ENCODE measurements at places on chromosomes 3 and 15.

GRCh38 chr15:22903961-22904534 is 65.6 kb downstream of the NIPA2 start:
- DNase-seq, result no peak

DNA sequence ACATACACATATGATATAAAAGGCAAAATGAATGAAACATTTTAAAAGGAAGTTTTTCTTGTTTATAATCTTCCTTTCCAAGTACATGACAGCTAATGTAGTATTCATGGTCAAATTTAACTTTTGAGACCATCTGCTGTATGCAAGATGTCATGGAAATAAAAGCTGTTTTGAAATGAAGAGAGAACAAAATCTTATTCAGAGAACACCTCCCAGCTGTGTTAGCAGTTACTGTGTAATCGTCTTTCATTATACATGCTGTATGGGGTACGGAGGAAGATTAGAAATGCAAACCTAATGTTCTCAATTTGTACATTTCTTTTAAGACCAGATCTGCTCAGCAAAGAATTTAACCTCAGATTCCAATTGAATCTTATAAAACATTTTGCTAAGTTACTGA is 1182.3 kb downstream of the OTOL1 start:
- DNase-seq, result no peak

DNA sequence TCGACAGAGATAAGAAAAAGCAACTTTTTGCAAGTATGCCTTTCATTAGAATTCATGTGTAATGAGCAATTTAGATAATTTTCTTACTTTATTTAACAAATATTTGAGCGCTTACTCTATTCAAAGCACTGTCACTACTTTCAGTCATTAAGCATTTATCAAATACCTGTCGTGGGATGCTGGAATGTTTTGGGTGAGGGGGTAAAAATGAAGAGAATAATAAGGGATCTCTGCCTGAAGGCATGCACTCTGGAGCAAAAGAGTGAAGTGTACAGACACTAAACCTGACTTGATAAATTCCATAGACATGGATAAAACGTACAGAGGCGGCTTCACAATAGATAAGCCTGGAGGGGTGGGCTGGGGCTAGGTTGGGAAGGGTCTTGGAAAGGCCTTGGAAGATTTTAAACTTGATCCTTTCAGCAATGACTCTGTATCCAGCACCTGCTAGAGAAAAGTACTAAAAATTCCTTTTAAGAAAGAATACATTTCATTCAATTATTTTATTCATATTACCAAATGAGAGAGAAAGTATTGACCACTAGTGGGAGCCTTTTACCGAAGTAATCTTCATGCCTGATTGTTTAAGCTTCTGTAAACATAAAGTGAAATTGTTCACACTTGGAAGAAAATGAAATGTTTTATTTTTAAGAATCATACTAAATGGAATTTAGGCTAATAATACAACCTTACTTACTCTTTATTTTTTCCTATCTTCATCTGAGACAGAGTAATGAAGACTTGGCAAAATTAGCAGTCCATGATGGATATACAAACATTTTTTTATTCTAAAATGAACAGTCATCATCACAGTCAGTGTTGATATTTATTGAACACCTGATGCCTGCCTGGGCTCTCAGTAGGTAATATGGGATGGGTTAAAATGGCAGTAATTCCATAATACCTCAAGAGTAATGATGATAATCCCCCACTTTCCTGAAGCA is 113.2 kb downstream of the PPP2R3A start:
- DNase-seq, result no peak

DNA sequence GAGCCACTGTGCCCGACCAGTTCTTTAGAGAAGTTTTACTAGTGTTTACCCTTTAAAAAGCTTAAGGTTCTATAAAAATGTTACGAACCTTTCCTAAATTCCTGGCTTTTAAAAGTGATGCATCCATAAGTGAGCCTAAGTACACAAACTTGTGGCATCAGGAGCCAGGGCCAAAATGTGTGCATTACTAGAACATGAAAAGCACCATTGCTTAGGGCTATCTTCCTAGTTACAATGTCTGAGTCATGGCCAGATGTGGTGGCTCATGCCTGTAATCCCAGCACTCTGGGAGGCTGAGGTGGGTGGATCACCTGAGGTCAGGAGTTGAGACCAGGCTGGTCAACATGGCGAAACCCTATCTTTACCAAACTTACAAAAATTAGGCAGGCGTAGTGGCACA is 39.9 kb downstream of the LEO1 start:
- no peak for DNase-seq

DNA sequence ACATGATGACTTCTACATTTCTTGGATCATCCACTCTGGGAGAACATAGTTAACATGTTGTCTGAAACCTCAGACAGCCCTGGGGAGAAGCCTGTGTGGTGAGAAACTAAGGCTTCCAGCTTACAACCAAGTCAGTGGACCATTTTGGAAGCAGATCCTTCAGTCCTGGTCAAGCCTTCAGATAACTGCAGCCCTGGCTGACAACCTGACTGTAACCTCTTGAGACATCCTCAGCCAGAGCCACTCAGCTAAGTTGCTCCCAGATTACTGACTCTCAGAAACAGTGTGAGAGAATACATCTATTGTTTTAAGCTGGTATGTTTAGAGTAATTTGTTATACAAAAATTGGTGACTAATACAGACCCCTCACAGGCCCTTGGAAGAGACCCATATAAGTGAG is 50.9 kb upstream of the KPNA4 start:
- no peak for DNase-seq

DNA sequence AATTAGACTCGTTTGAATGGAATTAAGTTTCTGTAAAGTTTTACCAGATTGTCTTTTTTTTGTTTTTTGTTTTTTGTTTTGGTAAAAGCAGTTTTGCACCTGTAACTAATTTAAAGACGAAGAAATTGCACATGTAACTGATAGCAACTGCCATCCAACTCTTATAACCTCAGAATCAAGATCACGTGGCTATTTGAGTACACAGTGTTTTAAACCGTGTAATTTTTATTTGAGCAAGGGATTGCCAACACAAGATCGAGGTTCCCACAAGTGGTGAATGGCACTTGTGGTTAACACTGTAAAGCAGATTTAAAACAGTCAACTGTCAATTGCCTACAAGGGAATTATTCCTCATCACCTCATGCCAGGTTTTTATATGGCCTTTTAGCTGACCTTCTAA is 67.3 kb downstream of the PPARG start:
- no peak for DNase-seq

GRCh38 chr3:163490119-163490518 is 1588.2 kb downstream of the SI start:
- no peak for DNase-seq

DNA sequence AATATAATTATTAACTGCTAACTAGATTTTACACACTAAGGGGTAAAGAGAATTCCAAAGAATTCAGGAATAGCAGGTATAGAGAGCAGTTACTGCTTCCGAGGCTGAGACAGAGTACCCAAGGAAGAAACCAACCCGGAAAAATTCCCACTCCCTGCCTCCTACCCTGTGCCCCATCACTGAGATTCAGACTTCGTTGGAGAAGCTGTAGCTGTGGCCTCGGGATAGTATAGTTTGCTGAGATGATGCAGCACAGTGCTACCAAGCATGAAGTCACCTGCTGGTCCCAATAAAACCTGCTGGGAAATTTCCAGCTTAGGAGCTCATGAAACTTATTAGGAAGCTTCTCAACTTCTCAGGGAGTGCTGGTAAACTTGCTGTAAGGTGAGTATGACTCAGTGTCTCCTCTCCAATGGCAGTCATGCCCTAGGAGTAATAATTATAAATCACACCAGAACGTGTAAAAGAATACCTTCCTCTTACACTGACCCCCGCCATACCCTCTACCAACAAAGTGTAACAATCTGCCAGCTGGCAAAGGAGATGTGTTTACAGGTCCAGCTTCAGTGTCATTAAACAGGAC is 215.2 kb upstream of the ROBO2 start:
- DNase-seq, result no peak

DNA sequence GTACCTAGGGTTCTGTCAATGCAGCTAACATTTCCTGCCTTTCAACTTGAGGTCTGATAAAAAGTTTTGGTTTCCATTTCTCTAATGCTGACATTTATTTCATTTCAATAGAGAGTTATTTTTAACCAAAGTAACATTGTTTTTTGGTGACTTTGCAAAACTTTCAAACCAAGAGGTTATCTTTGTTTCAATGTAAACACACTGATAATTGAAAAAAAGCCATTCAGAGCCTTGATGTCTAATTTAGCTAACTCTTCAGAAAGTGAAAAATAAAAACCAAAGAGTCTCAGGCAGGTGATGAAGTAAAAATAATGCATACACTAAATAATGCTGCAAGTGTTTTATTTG is 9.6 kb upstream of the TIPARP start:
- DNase-seq, result no peak

- no peak for DNase-seq
Observed at GRCh38 chr3:112027142-112027541, 7.4 kb upstream of the TMPRSS7 start.

DNA sequence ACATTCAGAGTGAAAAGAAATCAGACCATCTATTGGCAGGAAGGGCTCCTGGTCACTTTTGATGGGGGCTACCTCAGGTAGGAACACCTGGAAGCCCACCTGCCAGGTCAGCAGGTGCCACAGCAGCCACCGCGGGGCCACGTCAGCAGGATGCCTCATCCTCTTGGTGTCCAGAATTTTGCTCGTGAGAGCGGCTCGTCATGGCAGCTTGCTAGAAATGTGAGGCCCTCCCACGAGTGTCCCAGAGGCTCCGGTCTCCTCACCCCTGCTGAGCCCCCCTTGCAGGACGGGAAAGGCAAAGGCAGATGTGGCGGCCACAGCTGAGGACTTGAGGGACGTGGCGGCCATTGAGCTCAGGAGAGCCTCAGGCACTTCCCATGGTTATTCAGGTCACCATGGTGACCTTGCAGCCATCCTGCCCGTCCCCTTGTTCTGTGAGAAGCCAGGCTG is 129.4 kb downstream of the LRRK1 start:
- DNase-seq, result no peak

DNA sequence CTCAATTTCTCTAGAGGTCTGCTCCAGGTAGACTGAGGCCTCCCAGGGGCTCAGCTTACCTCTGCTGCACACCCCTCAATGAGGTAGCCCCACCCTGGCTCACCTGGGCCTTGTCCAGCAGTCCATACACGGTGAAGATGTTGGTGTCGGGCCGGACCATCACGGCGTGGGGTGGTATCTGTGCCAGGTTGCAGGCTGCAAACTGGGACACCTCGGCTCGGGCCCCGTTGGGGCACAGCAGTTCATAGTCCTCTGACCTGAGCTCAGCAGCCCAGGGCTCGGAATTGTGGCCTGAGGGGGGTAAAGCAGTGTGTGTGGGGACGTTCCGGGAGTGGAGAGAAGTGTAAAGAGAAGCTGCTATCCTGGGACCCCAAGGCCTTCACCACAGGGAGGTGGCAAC is 23.2 kb downstream of the MELTF start:
- no peak for DNase-seq

DNA sequence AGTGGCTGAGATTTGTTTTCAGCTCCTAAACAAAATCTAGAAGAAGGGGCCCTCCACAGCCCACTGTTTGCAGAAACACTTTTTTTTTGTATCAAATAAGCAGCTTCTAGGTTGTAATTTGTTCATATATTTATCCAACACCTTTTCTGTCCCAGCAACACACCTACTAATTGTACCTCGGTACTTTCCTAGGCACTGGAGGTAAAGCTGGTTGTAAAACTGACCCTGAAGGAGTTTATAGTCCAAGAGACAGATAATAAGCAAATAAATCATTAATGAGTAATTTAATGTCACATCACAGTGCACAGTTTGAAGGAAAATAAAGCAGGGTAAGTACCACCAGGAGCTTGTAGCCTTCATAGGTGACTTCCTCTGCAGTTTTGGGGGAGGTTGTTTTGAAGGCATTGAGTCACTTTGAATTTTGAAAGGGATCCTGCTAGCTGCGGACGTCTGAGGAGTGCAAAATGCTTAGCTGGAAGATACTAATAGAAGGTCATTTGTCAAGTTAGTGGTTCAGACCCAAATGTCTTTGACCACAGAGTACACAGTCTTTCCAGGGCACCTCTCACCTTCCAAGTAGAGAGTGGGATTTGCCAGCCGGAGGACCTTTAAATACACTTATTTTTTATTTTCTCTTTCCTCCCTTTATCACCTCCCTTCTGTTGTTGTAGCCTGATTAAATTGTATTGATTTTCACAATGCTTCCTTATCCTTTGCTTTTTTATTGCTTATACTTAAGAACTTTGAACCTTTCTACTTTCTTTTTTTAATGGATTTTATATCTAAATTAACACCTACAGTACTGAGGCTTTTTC is 53.8 kb downstream of the CMSS1 start:
- DNase-seq, result no peak

GRCh38 chr3:66499881-66500575 is 794 bp downstream of the LRIG1 start:
- peak; percentile 20 for DNase-seq

DNA sequence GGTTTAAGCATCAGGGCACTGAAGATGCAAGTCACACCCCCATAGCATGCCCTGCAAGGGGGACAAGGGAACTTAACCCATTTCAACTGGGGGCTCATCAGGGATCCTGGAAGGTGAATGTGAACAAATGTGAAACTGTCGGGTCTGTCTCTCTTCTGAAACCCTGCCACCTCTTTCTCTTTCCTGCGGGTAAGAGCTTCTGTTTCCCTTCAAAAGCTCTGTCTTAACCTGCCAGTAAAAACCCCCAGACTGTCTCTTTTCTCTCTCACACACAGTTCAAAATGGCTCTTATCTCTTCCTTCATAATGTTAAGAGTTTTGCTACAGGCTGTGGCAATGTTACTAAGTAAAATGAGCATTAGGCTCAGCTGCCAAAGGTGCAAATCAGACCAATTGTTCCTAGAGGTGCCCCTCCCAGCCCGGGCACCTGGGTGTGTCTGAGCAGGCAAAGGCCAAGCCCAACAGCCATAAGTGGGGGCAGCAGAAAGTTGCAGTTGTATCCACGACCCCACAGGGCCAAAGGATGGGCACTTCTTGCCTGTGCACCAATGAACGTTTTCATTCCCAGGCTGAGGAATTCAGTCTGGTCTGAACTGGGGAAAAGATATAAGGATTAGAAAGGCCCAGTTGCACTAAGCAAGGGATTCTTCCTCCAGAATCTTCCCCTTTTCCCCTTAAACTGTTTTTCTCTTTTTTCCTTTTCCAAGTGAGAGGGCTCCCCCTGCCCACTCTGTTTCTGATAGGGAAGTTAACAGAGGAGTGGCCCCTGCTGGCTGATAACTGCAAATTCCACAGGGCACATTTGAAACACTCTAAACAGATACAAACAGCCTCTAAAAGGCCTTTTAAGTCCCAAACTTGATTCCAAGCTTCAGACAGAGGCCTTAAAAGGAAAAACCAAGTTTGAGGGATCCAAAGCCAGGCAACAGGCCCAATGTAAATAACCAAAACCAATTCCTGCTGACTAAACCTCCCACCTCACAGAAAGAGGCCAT is 113.8 kb upstream of the EPHA6 start:
- no peak for DNase-seq
